ENCODE measurements at places on chromosomes 4 and X.

GRCh38 chrX:120459309-120459708 lies 9.8 kb downstream of the LAMP2 start:
- DNase-seq = no peak

- no peak for DNase-seq
Observed at GRCh38 chrX:50103866-50104566, 96.8 kb downstream of the AKAP4 start.

- DNase-seq = no peak
Observed at GRCh38 chrX:19086102-19086772, 36.0 kb downstream of the ADGRG2 start.

DNA sequence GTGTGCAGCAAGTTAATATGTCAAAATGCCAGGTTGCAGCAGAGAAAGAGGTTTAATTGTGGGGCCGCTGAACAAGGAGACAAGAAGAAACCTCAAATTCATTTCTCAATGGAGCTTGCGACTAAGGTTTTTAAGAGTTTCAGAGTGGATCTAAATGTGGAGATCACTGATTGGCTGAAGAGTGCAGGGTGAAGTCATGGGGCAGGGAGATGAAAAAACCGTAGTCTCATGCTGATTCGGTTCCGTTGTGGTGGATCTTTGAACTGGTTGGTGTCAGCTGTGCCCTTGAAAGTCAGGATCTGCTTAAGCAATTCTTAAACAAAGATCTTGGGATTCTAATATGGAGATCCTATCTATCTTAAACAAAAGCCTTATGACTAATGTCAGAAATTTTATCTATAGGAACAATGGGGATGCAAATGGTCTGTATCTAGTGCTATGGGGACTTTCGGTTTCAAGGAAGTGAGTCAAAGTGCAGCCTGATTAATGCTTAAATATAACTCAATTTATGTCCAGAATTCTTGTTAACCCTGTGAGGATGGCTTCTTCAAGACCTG lies 173.9 kb upstream of the CENPE start:
- no peak for DNase-seq

- no peak for DNase-seq
Observed at GRCh38 chrX:134375691-134376090, 84.3 kb upstream of the HPRT1 start.
